ENCODE measurements at places on chromosomes 16 and 17.

GRCh38 chr16:56372013-56372634 lies 53.2 kb downstream of the AMFR start:
- no peak for DNase-seq

GRCh38 chr16:35425270-35425669 lies 1965.9 kb downstream of the TP53TG3F start:
- no peak for DNase-seq

- DNase-seq: no peak
Measured at GRCh38 chr17:32870027-32870670, 6.8 kb downstream of the MYO1D start.

DNA sequence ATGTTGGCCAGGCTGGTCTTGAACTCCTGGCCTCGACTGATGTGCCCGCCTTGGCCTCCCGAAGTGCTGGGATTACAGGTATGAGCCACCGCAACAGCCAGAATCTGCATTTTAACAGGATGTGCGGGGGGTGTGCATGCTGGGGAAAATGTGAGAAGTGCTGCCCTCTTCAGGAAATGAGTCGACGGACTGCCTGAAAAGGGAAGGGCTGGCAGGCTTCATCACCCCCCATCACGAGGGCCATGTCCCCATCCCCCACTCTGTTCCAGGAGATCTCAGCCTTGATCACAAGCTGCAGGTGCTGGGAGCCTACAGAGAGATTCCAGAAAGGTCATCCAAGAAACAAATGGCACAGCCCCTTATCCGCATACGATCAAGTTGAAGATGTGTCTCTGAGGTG lies 195.3 kb upstream of the RPL38 start:
- peak; percentile 16 for DNase-seq

GRCh38 chr17:49616601-49617131 lies 41.0 kb downstream of the NXPH3 start:
- no peak for DNase-seq
